ENCODE measurements at places on chromosomes 12 and 14.

DNA sequence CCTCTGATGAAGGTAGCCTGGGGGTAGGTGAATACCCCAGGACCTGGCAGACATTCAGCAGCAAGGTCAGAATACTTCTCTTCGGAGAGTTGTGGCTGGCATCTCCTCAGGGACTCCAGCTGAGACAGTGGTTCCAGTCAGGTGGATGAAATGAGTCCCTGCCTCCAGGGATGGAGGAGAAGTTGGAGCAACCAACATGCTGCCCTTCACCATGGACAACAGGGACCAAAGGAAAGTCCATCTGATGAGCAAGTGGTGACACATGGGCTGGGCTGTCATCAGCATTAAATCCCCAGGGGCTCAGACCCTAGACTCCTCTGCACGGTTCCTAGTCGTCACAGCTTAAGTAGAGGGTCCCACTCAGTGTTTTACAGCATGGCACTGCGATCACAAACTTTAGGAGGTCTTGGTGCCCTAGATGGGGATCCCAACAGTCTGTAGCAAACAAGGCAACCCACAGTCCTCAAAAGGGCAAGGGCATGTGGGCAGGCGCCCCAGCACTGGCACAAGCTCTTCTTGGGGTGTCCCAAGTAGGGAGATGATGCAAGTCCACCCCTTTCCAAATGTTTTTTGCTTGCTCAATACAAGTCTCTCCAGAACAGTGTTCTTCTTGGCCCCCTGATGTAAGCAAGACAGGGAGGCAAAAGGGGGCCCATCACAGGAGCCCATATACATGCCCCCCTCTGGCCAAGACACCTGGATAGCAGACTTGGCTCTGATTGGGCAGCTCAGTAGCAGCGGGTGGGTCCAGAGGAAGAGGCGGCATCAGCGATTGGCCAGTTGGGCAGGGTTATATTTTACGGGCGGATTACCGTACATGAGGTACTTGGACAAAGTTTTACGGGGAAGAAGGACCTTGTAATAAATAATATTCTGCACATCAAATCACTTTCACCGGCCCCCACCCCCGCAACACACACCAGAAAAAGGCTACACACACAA lies 10.8 kb upstream of the CDH24 start:
- DNase-seq = no peak

DNA sequence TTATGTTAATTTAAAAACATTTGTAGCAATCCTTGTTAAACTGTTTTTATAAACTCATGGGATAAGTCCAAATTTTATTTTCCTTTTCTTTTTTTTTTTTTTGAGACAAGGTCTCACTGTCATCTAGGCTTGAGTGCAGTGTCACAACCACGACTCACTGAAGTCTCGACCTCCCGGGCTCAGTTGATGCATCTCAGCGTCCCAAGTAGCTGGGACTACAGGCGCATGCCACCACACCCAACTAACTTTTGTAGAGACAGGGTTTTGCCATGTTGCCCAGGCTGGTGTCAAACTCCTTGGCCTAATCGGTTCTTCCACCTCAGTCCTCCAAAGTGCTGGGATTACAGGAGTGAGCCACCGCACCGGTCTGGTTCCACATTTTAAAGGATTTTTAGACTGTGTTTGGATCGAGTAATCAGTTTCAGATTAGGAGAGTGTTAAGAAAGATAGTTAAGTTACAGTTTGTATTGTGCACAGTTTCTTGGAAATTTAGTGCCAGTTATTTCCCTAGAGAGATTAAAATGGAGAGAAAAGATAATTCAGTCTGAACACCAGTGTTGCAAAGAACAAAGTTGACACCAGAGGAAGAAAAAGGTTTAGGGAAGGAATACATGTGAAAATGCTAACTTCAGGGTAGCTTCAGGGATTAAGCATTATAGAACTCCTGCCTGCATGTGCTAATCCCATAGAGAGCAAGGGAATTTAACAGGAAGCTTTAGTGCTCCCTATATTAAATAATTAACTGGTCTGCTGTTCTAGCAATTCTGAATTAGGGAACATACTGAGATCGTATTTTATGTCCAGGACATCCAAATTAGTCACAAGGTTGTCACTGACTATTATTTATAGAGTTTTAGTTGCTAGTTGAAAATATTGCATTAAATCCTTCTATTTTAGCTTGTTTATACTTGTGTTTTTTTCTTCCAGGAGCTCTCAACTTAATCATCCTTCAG lies 10.1 kb downstream of the RAP1B start:
- no peak for DNase-seq

DNA sequence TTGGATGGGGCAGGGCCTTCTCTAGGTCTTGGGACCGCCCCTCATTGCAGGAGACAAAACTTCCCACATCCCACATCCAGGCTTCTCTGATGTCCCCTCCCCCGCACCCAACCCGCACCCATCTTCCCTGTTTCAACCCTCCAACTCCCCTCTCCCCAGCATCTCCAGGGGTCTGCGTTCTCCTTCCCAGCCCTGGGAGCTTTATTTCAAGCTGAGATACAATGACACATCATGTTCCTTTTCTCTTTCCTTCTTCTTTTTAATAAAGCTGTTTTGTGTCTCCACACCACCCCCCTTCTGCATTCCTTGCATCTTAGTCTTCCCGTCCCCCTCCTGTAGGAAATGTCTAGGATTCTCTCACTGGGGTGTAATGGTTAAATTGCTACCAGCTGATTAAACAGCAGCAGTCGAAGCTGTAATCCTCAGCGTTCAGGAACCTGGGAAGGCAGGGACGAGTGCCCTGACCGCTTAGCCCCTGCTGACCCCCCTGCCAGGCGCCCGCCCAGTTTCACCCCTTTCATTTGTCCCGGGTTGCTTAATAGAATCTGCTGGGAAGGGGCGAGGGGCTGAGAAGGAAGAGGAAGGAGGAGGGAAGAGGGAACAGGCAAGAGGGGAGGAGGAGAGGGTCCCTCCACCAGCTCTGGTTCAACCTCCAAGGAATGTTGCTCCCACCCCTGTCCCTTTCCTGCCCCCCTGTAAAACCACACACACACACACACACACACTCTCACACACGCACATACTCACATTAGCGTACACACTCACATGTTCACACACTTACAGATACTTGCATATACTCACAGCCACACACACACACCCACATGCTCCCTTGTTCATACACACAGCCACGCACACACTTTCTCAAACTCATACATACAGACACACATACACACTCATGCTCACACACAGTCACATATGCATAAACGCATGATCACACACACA lies 104.5 kb upstream of the MED13L start:
- peak; percentile 81 for DNase-seq

DNA sequence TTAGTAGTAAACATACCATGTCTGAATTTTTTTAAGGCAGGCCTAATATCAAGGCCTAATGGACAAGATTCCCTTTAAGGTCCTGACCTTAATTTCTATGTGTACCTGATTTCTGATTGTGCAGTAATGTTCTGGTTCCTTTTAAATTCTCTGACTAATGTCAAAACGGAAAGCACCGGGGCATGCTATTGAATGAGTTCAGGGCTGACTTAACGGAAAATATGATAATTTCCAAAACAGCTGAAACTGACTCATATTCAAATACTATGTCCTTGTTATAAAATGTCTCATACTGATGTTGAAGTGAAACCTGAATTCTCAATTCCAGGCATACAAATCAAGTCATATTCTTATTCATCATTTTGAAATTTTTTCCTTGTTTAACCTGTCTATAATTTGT lies 6.7 kb downstream of the TAS2R43 start:
- no peak for DNase-seq

- DNase-seq = no peak
Observed at GRCh38 chr12:47887529-47887928, 17.3 kb downstream of the VDR start.

DNA sequence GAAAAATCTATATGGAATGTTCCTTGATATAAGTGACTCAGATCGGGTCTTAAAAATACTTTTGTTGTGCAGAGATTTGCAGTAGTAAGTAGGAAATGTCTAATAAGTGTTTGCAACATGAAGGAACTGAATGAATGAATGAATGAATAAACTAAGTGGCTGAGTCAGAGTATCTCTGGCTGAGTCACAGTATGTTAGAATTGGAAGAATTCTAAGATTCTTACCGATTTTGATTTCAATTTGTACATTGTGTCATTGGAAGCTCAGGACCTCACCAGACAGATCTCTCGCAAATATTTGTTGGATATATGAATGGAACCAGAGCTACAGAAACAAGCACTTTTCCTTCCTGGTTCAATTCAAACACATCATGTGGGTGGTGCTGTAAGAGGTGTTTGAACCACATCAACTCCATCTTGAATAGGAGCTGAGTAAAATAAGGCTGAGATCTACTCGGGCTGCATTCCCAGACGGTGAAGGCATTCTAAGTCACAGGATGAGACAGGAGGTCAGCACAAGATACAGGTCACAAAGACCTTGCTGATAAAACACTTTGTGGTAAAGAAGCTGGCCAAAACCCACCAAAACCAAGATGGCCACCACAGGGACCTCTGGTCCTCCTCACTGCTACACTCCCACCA lies 123.9 kb upstream of the FOXN3 start:
- peak; percentile 41 for DNase-seq

DNA sequence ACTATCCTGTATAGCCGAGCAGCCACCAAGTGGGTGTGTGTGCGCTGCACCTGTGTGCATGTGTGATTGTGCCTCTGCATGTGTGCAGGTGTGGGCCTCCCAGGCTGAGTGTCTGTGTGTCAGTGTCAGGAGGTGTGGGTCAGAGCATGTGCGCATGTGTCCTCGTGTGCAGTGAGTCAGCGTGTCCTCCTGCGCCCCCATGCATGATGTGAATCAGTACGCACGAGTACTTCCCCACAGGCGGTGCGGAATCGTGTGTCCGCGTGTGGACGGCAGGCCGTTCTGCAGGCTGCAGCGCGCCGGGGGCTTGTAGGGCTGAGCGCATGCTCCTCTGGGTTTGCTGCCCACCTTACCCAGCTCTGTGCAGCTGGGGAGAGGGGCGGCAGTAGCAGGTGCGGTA lies 34.2 kb downstream of the DTX1 start:
- DNase-seq = no peak

DNA sequence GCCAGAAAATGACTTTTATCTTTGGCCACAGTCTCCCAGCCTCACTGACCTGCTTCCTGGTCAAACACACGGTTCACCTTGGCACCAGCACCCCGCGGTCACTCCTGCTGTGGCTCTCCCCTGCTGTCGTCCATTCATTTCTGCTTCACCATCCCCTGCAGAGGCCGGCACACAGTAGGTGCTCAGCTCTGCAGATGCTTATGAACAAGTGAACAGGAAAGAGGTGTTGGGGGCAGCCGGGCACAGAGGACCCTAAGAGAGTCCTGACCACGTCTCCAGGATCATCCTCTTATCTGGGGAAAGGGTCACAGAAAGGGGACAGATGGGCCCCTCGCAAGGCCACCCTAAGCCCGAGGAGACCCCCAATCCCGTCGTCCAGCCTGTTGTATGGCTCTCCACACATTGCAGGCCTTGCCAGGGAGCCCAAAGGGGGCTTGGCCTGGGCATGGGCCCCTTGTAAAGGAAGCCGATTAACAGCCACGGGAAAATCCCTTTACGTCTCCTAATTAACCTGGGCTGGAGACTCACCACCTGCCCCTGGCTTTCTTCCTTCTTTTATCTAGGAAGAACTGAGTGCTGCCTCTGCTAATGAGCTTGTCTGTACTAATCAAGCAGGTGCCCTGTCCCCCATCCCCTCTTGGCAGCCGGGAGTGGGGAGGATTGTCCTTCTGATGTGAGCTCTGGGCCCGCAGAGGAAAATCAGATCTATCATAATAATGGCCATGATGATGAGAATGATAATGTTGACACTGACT lies 119.2 kb downstream of the AACS start:
- no peak for DNase-seq

- no peak for DNase-seq
Observed at GRCh38 chr12:116996093-116996492, 85.3 kb downstream of the FBXW8 start.

GRCh38 chr12:71607494-71608330 lies 55.9 kb downstream of the ZFC3H1 start:
- DNase-seq = no peak

GRCh38 chr14:25551674-25552073 lies 501.7 kb upstream of the STXBP6 start:
- no peak for DNase-seq

GRCh38 chr12:76916170-76916540 lies 37.3 kb upstream of the CSRP2 start:
- DNase-seq = no peak

GRCh38 chr12:62977883-62978282 lies 42.9 kb upstream of the PPM1H start:
- DNase-seq = no peak

GRCh38 chr14:52235866-52236510 lies 31.5 kb upstream of the PTGDR start:
- DNase-seq = no peak

DNA sequence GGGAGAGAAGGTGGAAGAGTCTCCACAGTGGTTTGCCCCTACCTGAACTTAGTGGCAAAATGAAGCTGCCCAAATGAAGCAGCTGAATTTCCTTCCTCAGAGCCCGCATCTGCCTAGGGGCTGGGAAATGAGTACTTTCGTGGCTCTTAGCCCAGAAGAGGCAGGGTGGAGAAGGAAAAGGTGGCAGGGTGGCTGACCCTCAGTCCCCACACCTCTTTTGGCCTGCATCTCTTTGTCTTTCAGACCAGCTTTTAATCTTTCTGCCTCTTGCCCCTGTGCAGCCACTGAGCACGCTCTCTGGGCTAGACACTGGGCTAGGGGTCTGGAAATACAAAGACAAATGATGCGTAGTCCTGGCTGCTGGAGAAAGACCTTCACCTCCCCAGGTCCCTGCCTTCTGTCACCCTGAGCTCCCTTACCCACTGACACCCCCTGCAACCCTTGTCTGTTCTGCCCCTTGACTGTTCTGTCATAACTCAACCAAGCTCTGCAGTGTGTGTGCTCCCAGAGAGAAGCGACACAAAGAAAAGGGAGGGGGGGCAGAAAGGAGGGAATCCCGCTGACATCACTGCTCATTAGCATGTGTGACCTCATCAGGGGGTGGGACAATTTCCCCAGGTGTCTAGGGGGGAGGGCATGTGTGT lies 371 bp upstream of the REM2 start:
- peak; percentile 71 for DNase-seq

- no peak for DNase-seq
Observed at GRCh38 chr12:96136161-96136560, 58.0 kb upstream of the ELK3 start.
